ENCODE measurements at places on chromosomes 16 and 17.

- no peak for DNase-seq
These were observed 1.7 kb upstream of the RAB11FIP4 start for GRCh38 chr17:31389657-31390381.

DNA sequence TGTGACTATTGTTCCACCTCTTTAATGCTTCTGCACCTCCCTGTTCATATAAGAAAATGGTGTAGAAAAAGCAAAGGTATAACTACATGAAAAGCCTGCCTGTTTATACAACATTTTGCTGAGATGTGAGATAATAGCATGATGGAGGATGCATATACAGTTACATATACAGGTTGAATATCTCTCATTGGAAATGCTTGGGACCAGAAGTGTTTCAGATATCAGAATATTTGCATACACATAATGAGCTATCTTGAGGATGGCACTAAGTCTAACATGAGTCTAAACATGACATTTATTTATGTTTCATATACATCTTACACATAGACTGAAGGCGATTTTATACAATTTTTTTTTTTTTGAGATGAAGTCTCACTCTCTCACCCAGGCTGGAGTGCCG is 5.7 kb upstream of the WSB1 start:
- DNase-seq = no peak

- DNase-seq = no peak
These were observed 44.4 kb upstream of the SCNN1B start for GRCh38 chr16:23257682-23258081.

- no peak for DNase-seq
These were observed 1.4 kb downstream of the DHX33 start for GRCh38 chr17:5467416-5467815.

DNA sequence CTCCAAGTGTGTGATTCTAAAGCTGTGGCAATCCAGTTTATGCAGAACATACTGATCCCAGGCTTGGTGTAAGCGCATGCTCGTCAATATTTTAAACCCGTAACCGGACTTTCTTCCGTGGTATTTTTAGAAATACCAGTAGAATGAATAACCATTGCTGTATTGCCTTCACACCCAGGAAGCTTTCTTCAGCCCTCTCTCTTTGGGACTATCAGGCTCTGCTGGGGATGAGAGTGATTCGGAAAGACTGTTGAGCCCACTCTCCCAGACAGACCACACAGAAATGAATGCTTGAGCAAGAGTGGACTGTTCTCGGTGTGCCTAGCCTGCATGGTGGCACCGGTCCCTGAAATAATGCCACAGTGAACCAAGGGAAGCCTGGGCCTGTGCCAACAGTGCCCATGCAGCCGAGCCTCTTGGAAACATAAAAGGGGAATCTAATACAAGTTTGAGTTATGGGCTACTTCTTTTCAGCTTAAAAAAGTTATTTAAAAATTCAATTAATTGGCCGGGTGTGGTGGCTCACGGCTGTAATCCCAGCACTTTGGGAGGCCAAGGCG is 89.9 kb upstream of the ELAC2 start:
- DNase-seq = no peak

- DNase-seq = no peak
These were observed 1.4 kb upstream of the PRPSAP2 start for GRCh38 chr17:18856570-18856915.
